ENCODE measurements at places on chromosomes 2 and 18. TPM values are rescaled to one million over a fixed set of nuclear protein-coding genes. Genes with fewer than 3 reads are reported as not detected.
A peak's percentile ranks its signal among the peaks of the same experiment; 100 is the strongest.

DNA sequence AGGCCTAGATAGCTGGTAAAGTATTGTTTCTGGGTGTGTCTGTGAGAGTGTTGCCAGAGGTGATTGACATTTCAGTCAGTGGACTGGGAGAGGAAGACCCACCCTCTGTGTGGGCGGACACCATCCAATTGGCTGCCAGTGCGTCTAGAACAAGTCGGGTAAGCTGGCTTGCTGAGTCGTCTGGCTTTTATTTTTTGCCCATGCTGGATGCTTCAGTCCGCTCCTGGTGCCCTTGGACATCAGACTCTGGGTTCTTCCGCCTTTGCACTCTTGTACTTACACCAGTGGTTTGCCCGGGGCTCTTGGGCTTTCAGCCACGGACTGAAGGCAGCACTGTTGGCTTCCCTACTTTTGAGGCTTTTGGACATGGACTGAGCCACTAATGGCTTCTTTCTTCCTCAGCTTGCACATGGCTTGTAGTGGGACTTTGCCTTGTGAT, 24.3 kb downstream of the DIS3L2 start:
- no peak for DNase-seq

Gene BARD1
- polyA plus RNA-seq, result 0.90 TPM

DNA sequence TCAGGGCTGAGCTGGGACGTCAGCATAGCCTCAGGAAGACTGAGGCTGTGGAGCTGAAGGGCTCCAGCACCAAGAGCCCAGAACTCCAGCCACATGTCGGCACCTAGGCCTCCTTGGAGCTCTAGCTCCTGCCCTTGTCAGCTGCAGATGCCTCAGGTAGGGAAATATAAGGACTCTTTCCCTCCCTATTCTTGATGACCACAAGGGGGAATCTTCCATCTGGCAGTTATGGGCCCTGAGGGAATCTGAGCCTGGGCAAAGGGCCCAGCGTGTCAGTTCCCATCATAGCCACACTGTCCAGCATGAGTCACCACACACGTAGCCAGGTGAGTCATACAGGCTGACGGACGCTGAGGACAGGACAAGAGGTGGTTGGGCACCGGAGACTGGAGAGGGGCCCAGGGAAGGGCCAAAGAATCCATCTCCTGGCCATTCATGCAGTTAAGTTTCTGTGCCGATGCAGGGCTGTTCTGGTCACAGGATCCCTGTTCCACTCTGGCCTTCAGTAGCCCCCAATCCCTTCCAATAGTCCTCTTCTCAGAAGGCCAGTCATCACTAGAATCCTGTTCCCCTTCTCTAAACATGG, 1.8 kb downstream of the MPV17 start:
- no peak for DNase-seq

- DNase-seq, result no peak
These were observed 72.8 kb downstream of the PHLPP1 start for GRCh38 chr18:62788111-62788510.

- DNase-seq, result no peak
These were observed 104.0 kb downstream of the DNER start for GRCh38 chr2:229610333-229610732.

DNA sequence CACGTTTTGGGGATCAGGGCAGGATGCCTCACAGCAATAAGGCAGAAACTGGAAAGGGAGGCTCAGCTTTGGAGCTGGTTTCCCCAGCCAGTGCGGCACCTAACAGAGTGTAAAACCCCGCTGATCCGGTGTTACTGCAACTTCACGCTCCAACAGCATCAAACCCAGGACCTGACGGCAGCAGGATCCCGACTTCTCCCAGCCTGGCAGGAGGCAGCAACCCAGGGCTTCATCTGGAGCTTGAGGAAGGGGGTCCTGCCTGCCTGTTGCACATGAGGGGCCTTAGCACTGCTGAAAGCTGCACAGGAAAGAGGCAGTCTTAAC, 209.8 kb downstream of the MGAT5 start:
- DNase-seq, result peak; percentile 22

GRCh38 chr2:6637330-6637729, 228.4 kb downstream of the CMPK2 start:
- DNase-seq, result no peak

GRCh38 chr2:204042401-204042800, 105.8 kb downstream of the ICOS start:
- no peak for DNase-seq

Gene ERICH2
- 4.0 TPM for polyA plus RNA-seq

DNA sequence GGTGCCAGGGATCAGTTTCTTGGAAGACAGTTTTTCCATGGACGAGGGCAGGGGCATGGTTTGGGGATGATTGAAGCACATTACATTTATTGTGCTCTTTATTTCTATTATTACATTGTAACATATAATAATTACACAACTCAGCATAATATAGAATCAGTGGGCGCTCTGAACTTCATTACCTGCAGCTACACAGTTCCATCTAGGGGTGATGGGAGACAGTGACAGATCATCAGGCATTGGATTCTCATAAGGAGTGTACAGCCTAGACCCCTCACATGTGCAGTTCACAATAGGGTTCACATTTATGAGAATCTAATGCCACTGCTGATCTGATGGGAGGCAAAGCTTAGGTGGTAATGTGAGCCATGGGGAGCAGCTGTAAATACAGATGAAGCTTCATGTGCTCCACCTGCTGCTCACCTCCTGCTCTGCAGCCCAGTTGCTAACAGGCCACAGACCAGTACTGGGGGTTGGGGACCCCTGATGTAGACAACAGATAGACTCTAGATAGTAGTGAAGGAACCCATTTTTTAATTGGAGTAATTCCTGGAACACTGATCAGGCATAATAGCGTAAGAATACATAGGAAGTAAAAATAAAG, 41.5 kb upstream of the MC4R start:
- DNase-seq, result no peak

DNA sequence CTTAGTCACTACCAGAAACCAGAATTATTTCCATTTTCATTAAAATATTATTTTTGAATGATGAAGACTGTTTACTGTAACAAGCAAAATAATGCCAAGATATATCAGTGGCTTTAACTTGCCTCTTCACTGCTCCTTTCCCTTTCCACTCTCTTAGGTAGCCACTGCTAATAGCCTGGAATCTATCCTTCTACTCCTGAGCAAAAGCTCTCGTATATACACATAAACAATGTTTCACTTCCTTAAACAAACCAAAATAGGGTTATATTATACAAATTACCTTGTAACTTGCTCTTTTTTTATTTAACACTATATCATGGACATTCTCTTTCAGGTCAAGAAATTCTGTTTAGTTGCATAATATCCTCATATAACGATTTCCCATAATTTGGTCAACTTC, 20.8 kb downstream of the IMMT start:
- DNase-seq, result no peak

- DNase-seq, result no peak
These were observed 510.9 kb downstream of the TXNL1 start for GRCh38 chr18:56127322-56128099.

DNA sequence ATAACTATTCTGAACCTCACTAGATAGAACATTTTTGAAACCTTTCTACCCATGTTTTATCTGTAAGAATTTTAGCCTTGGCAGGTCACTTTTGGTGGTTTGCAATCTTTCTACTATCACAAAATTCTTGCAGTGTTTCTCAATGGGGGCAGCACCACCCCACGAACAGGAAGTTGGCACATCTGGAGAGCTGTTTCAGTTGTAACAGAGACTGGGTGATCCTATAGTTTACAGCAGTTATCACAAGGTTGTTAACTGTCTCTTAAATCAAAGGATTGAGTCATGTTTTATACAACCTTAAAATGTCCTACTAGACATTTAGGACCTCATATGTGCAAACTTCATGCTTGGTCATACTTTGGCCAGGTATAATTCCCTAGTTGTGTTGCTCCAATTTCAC, 829.2 kb downstream of the ERBB4 start:
- no peak for DNase-seq

Gene GALNT14
- polyA plus RNA-seq, result 90.3 TPM

DNA sequence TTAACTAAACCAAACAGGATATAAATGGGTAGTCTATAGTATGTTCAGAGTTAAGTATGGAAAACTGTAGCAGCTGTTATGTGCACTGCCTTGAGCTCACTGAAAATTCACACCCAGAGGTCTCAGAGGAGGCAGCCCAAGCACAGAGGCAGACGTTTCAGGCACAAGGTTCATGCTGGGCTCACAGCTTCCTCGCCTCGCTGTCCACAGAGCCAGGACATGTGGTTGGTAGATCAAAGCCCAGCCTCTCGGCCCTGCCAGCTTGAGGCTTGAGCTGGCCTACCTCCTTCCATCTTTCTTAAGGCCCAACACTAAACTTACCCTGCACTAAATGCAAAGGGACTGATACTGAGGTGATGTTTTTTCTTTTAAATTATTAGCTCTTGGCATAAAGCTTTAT, 43.7 kb downstream of the PRELID3A start:
- DNase-seq, result no peak

DNA sequence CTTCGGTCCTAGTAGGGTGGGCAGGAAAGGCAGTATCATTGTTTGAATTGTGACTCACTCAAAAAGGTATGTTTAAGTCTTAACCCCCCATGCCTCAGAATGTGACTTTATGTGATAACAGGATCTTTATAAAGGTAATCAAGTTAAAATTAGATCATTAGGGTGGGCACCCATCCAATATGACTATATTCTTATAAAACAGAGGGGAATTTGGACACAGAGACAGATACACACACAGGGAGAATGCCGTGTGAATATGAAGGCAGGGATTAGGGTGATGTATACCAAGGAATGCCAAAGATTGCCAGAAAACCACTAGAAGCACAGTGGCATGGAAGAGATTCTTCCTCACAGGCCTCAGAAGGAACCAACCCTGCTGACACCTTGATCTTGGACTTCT, 281.8 kb downstream of the CLIP4 start:
- no peak for DNase-seq

Gene SULT1C4
- 7.1 TPM for polyA plus RNA-seq

Gene LCT
- 0.19 TPM for polyA plus RNA-seq

Gene ALPI
- 0.49 TPM for polyA plus RNA-seq

Gene CDK5R2
- polyA plus RNA-seq, result not detected

DNA sequence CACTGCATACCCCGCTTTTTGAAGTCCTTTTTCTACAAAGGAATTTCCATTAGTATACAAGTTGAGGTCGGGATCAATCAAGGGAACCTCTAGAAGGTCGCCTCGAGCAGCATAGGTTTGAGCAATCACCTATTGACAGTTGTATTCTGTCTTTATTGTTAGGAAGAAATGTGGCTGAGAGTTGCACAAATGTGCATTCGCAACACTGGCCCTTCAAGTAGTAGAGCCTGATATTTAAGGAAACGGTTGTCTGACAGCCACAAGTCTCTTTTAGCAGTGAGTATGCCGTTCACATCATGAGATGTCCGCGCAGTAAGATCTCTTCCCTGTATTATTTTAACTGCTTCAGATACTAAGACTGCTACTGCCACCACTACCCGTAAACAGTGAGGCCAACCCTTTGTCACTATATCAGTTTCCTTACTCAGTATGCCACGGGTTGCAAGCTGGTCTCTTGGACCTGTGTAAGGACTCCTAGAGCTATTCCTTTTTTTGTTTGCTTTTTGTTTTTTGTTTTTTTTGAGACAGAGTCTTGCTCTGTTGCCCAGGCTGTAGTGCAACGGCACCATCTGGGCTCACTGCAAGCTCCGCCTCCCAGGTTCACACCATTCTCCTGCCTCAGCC, 10.0 kb upstream of the STARD7 start:
- no peak for DNase-seq

GRCh38 chr18:46385124-46385523, 271.9 kb downstream of the LOXHD1 start:
- DNase-seq, result no peak

GRCh38 chr2:157036726-157037125, 220.8 kb upstream of the GALNT5 start:
- no peak for DNase-seq

Gene CRYGC
- not detected for polyA plus RNA-seq

DNA sequence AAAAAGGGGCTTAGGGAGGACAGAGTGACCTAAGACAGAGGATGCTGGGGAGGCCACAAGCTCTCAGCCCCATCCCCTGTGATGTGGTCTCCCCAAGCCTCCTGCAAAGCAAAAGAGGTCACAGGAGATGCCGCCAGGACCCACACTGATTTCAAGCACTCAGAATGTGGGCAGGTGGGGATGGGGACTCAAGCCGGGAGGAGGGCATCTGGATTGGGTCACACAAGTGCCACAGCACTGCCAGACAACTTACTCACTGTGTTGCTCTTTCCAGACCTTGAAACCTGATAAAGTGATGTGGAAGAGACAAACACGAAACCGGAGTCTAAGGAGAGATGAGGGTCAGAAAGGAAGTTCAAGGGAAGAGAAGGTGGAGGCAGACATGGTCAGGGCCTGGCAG, 95.7 kb downstream of the TTC32 start:
- DNase-seq, result no peak

DNA sequence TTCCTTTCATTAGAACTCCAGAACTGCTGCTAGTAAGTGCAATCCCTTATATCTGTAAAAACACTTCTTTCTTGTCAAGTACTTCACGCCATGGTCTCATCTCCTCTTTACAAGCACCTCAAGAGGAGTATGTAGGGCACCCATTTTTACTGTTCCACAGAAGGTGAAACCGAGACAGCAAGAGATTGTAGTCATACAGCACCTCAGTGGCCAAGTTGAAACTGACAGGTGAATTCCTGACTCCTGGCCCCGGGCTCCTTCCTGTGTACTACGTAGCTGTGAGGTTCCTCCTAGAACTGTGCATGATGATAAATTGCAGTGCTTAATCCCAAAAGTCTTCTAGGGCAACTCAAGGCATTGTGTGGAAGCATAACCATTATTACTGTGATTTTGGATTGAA, 131.5 kb upstream of the MEIS1 start:
- no peak for DNase-seq

Gene NTSR2
- polyA plus RNA-seq, result not detected

DNA sequence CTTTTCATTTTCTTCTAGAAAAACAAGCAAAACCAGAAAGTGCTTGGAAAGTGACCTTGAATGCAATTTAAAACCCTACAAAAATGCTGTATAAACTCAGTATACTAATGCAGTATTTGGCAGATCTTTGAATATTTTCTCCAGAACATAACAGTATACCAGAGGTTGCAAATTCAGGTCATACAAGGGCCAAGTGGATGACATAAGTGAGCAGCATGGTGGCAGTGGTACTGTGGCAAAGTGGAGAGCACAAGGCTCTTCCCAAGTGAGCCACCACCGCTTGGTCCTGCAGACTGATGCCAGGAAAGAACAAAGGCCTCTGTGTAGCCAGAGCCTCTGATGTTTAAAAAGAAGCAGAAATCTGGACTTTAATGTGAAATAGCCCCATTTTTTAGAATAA, 33.1 kb downstream of the METTL4 start:
- DNase-seq, result no peak

Gene PROM2
- 55.6 TPM for polyA plus RNA-seq
